Cardiac septum (tissue), 1 donor: ENCODE measurements at places on chromosomes 3 and 15.

DNA sequence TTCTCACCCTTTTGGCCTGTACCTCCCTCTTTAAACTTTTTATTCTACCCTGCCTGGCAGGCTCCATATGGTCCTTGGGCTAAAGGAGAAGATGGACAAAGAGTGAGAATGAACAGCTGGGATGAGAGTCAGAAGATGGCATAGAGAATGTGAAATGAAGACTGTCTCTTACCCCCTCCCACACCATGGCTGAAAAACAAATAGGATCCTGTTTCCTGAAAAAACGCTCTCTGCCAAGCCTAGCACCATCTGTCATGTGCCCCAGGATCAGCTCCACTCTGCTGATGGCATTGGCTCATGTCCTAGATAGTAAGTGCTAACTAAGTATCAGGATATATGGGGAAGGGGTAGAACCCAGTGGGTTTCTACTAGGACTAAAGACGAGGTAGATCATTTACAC is 238.6 kb downstream of the MEX3B start:
- DNase-seq = no peak

- DNase-seq = no peak
Measured at GRCh38 chr3:23825802-23826201, 20.0 kb downstream of the UBE2E1 start.

DNA sequence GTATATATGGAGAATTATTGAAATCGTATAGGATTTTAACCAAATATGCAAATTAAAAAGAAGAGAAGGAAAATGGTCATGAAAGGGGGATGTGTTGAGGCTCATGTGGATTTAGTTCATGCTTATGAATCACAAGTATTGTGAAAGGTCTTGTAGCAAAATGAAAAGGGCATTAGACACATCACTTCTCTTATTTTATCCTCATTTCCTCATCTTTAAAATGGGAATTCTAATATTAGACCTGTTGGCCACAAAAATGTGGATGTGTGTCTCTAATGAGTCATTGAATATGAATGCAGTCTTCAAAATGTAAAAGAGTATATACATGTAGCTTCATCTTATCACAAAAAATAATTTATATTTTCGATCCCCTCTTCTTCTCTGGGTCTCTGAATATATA is 14.9 kb upstream of the ALCAM start:
- DNase-seq = no peak

DNA sequence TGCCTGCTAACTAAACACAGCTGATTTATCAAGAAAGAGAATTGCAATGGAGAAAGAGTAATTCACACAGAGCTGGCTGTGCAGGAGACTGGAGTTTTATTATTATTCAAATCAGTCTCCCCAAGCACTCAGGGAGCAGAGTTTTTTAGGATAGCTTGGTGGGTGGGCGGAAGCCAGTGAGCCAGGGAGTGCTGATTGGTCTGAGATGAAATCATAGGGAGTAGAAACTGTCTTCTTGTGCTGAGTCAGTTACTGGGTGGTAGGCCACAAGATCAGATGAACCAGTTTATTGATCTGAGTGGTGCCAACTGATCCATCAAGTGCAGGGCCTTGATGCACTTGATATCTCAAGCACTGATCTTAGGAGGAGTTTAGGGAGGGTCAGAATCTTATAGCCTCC is 891.9 kb upstream of the CADM2 start:
- DNase-seq = no peak

DNA sequence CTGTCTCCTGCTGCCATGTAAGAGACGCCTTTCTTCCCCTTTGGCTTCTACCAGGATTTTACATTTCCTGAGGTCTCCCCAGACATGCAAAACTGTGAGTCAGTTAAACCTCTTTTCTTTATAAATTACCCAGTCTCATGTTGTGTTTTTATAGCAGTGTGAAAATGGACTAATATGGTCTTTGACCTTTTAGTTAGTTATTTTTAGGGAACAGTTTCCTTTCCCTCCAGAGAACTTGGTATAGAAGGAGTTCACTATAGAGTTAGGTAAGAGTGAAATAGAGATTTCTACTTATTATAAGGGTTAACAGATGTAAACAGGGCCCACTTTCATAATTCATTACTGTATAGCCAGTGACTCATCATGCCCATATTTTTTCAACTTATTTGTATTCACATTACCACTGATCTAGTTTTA is 170.9 kb downstream of the UNC13C start:
- no peak for DNase-seq

- no peak for DNase-seq
Measured at GRCh38 chr15:29740692-29741311, 81.5 kb downstream of the TJP1 start.
